ENCODE measurements at places on chromosomes 2 and 18.

- DNase-seq, result no peak
Observed at GRCh38 chr2:218032336-218033171, 29.8 kb upstream of the TNS1 start.

DNA sequence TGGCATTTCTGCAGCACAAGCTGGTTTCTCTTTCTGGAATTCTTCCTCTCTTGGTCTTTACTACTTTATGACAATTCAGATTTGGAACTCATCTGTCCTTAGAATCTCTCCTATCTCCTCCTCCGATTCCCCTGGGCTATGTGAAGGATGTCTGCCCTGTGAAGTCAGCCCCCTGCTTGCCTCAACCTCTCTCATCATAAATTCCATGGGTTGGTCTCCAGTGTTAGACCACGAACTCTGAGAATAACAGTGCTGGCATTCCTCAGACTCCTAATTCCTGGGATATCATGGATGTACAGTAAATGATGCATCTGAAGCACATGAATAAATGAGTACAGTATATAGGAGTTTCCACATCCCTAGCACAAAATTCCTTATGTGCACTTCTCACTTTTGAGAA is 21.0 kb upstream of the CYRIA start:
- no peak for DNase-seq

DNA sequence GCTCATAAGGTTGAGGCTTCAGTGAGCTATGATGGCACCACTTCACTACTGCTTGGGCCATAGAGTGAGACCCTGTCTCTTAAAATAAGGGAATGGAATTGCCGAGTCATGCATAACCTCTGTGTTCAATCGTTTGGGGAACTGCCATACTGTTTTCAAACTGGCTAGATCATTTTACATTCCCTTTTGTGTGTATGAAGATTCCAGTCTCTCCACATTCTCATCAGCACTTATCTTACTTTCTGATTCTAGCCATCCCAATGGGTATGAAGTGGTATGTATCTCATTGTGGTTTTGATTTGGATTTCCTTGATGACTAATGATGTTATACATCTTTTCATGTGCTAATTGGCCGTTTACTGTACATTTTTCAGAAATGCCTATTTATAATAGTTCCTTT is 23.7 kb downstream of the MARCHF7 start:
- DNase-seq, result no peak

DNA sequence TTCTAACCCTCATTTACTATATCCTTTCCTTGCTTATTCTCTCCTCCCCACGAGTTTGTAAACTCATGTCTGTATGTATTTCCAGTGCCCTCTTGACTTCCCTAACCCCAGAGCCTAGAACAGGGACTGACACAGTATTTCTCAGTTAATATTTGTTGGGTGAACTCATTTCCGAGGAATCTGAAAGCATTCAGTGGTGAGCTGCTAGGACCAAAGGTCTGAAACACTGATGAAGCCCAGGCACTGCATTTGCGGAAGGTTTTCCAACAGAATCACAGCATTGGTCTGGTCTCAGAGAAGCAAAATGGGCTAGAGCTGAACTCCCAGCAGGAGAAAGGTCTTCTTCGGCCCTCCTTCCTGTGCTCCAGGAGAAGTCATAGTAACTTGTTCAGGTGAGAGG is 56.8 kb downstream of the SOX11 start:
- DNase-seq, result no peak

GRCh38 chr2:8121826-8122513 is 559.9 kb upstream of the ID2 start:
- no peak for DNase-seq

- DNase-seq, result no peak
Observed at GRCh38 chr2:71897137-71897480, 250.6 kb downstream of the CYP26B1 start.

DNA sequence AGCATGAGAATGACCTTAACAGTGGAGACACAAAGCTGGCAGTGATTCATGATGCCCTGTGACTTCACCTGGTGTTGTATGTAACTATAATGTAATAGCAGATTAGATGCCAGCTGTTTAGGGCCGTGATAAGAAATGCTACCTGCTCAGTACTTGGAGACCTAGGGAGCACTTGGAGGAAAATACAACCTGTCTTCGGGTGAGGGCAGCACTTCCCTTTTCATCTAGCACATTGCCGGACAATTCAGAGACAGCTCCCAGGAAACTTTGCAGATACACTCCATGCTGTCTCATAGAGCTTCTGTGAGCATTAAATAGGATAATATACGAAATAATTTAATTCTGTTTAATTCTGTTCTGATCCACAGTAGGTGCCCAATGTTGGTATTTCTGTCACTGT is 668.5 kb downstream of the TSN start:
- DNase-seq, result no peak

GRCh38 chr2:40037303-40037702 is 258.2 kb upstream of the THUMPD2 start:
- DNase-seq, result no peak

DNA sequence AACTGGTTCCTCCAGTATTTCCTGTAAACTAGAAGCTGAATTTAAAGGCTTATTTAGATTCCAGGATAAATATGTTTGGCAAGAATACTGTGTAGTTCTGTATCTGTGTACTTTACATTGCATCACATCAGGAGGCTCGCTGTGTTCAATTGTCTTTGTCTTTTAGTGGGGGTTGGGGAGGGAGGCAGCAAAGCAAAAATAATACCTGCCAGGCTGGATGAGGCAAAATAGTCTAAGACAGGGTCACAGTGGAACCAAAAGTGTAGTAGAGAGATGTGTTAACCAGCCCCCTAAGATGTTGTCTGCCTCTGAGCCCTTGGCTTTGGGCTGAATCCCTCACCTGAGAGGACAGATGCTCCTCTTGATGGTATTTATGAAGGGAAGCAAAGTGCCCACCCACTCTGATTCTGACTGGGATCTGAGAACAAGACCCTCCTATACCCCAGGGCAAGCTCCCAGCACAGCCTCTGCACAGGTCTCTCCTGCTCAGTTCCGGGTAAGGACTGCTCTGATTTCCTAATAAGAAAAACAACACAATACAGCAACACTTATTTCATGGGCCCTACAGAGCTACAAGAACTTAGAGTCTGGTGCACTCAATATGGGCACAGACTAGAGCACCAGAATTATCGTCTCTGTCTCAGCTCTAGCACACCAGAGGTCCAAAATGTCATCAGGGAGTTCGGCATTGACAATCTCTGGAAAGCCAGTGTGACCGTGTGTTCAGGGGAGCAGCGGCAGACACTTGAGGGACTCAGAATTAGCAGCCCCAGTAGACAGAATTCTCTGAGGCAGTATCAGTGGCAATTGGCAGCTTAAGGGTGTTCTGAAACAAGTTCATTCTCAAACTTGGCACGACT is 7.2 kb upstream of the AFTPH start:
- no peak for DNase-seq

DNA sequence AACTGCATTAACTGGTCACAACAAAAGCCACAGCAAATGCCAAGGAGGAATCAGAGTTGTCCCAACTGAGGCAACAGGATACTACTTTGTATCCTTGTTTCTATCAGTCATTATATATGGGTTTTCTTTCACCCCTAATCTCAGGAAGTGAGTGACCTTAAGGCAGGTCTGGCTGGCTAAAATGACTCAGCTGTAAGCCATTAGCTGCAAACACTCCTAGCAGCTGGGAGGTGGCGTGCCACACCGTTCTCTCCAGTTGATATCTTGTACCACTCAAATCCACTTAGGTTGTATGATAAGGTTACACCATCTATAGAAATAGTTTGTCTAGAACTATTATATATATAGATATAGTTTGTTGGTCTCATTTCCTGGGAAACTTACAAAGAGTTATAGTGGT is 171.1 kb upstream of the MC4R start:
- no peak for DNase-seq

GRCh38 chr18:40124107-40124506 is 1830.9 kb upstream of the PIK3C3 start:
- no peak for DNase-seq

GRCh38 chr18:24657444-24657842 is 197.0 kb downstream of the HRH4 start:
- DNase-seq, result no peak

DNA sequence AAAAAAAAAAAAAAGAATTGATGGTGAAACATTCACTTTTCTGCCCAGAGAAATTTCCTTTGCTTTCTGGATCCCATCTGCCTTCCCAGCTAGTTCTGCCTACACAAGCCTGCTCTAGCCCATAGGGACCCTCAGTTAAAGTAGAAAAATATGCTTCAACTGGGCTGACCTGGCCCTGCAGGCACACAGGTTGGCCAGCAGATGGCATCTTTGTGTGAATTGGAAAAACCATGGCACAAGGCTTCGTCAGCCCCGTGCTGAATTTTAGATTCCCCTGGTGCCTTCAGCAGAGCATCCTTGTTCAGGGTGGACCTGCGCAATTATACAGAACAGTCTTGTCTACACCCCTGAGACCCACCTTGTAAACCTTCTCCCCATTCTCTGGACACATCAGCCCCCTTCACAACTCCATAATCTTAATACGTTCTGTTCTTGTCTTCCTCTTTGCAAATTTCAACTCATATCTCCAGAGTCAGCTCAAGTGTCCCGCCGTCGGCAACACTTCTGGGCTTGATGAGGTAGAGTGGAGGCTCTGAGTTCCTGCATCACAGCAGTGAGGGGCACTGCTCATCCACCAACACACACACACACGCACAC is 114.5 kb downstream of the INSIG2 start:
- no peak for DNase-seq

GRCh38 chr2:239679755-239680154 is 278.9 kb upstream of the HDAC4 start:
- DNase-seq, result no peak

DNA sequence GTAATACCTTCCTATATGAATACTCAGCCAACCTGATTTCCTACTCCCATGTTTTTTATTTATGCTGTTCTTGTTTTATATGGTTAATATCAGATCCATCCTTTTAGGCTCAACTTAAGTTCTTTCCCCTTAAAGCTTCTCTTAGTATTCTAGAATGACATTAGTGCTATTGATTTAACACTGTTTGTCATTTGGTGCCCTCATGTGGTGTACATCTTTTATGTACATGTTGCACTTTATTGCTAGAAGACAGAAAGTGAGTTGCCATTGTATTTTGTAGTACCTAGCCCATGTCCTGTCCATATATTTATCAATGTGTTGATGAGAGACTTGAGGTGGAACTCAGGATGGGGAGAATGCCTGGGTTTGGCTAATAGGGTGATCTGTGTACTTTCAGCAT is 2.5 kb downstream of the HTRA2 start:
- DNase-seq, result no peak

DNA sequence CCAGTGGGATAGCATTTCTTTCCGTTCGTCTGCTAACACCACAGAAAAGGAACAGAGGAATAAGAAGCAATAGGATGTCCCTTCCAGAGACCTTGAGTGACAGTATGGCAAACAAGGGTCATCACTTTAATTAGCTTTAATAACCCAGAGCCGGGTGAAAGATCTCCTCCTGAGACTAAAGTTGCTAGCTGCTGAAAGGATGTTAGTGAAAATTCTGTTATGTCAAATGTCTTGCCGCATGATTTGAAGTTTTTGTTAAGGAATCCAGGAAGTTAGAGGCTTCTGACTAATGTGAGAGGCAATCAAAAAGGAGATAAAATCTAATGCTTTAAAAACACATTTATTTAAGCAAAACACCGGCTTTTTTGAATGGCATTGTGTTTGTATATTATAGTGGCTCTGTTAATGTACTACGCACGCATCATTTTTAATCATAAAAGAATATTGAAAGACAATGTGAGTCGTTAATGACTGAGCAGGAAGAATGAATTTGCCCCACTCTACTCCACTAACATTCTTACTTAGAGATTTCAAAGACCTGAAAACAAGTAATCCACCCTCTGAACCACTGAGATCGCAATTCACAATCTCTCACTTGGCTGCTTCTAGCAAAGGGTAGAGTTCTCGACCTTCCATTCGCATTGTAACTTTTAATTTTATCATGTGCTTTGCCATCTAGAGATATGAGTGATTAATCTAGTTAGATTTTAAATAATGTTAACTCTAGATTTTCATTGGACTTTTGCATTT is 536.6 kb downstream of the LRRTM4 start:
- no peak for DNase-seq

GRCh38 chr2:11798701-11799435 is 52.4 kb downstream of the LPIN1 start:
- DNase-seq, result no peak

DNA sequence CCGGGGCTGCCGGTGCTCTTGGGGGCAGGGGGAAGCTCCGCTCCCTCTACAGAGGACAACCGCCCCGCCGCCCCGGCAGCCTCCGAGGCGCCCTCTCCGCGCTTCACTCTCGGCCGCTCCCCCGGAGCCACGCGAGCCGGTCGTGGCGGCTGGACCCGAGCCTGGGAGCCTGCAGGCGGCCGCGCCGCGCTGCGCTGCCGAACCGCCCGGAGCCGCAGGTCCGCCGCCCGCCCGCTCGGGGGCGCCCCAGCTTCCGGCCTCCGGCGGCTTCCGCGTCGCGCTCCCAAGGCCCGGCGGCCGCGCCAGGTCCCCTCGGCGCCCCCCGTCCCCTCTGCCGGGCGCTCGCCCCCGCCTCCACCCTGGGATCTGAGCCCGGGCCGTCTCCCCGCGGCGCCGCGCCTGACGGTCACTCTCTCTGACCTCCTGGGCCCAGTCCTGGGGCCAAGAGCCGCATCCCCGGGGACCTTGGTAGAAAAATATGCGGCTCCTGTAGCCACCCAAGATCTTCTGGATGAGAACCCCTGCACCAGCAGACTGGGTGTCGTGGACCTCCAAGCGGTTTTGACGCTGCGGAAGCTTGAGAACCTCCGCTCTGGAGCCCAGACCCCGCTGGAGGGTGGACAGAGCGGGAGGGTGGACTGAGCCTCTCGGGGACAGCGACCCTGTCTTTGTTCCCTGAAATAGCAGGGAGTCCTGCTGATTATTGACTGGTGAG is 44.3 kb downstream of the SERTAD2 start:
- no peak for DNase-seq

DNA sequence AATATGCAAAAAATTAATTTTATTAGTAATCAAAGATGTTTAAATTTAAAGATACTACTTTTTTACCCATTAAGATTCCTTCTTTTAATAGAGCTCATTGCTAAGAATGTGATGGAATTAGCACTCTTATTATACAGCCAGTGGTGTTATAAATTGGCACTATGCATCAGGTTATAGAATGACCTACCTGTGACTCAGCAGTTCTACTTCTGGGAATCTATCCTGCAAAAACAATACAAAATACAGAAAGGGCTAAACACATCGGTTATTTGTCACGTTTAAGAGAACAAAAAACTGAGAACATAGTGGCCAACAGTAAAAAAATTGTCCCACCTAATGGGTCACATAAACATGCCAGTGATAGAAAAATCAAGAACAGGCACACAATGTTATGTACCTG is 9.4 kb upstream of the ADD2 start:
- no peak for DNase-seq

Data from NCI-H2107 (cell line).